Large intestine (tissue), 12 donors: ENCODE measurements at places on chromosomes 7 and 10.

DNA sequence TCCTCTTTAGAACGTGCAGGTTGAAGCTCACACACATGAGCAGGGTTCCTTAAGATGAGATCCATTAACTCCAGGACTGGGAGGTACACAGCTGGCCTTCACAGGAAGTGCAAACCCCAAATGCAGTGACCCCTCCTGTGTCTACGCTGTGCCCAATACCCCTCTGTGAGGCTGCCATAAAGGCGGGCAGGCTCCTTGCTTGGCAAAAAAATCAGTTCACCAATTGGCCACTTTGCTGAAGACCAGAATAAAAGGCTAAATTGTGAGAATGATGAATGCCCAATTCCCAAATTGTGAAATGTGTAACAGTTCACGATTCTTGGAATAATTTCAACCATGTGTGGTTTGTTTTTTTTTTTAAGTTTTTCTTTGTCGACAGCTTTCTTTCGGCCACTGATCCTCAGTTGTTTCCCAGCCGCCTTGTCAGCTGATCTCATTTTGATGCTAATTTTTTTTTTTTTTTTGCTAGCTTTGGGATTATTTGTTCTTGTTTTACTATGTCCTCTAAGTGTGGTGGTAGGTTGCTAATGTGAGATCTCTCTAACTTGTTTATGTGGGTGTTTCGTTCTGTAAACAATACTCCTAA is 101.9 kb upstream of the PRSS58 start:
- H3K4me3 ChIP-seq = no peak overlapping the region
- no peak for DNase-seq

DNA sequence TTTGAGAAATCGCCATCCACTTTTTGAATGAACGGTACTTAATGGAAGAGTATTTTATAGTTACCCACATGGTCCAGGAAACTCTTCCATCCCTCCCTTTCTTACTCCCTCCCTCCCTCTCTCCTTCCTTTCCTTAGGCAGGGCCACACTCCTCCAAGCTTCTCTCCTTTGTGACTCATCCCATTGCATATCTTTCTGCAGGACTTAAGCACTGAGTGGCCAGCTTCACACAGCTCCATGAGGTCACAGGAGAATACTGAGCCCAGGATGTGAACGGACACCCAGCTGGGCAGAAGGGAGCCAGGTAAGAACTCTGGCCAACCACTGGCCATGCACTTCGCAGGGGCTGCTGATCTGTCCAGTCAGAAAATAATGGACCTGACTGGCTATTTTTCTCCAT is 189.7 kb upstream of the ADCY1 start:
- no peaks in the 10 kb centered on the region for H3K27me3 ChIP-seq
- no peak overlapping the region for H3K4me3 ChIP-seq
- no peaks in the 10 kb centered on the region for H3K4me1 ChIP-seq
- H3K36me3 ChIP-seq = no peaks in the 10 kb centered on the region
- DNase-seq = no peak

- no peaks in the 10 kb centered on the region for H3K4me1 ChIP-seq
- DNase-seq = no peak
- H3K36me3 ChIP-seq = no peaks in the 10 kb centered on the region
- no peak overlapping the region for H3K27ac ChIP-seq
- H3K4me3 ChIP-seq = no peak overlapping the region
- H3K27me3 ChIP-seq = peaks cover 3% of the 10 kb centered on the region
These were observed 36.7 kb upstream of the PRPS1L1 start for GRCh38 chr7:18064242-18064838.

DNA sequence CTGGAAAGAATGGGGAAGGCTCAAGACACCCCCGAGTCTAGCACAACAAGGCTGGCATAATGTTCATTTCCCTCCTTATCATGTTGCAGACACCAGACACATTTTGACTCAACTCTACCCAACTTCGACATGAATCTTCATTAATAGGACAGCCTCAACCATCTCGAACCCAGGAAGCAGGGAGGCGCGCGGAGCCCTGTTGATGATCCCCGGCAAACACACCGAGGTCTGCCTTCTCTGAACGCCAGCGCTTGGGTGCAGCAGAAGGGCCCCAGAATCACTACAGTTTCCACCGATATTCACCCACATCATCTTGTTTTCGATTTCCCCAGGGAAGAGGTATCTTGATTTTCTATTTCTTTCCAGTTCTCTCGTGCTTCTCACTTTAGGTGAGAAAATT is 563.6 kb downstream of the TCERG1L start:
- H3K27ac ChIP-seq = no peak overlapping the region
- H3K27me3 ChIP-seq = no peaks in the 10 kb centered on the region
- DNase-seq = no peak
- H3K4me3 ChIP-seq = no peak overlapping the region

DNA sequence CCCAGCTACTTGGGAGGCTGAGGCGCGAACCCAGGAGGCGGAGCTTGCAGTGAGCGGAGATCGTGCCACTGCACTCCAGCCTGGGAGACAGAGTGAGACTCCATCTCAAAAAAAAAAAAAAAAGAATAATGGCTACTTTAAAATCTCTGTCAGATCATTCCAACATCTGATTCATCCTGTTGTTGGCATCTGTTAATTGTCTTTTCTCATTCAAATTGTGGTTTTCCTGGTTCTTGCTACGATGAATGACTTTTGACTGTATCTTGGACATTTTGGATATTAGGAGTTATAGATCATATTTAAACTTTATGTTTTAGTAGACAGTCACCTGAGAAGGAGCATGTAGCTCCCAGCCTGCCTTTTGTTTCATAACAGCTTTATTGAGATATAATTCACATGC is 8.5 kb downstream of the TPST1 start:
- H3K27ac ChIP-seq = no peak overlapping the region
- H3K27me3 ChIP-seq = no peaks in the 10 kb centered on the region
- H3K4me3 ChIP-seq = no peak overlapping the region
- no peaks in the 10 kb centered on the region for H3K36me3 ChIP-seq
- no peak for DNase-seq
- no peaks in the 10 kb centered on the region for H3K4me1 ChIP-seq

DNA sequence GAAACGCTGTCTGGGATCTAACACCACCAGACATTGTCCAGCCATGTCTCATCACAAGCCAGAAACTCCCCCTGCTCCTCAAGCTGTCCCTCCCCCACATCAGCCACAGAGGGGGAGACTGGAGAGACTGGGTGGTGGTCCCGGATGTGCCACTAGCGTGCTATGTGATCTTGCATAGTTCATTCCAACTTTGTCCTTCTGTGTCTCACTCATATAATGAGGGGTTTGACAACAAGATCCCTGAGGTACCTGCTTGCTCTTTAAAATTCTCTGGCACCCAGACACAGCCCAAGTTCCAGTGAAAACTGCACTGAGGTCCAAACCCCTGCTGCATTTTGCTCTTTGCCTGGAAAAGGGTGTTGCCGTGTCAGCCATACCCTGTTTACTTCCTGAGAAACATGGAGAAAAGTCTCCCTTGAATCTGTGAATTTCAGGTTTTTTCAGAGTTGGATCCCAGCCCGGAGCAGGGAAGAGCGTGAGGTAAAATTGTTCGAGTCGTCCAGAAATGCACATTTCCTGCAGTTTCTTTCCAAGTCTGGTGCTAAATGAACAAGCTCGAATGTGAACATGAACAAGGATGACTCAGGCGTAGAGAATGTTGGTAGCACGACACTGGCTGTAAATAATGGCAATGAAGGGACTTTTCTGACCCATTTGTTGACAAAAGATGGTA is 156.6 kb downstream of the CCDC3 start:
- H3K4me3 ChIP-seq = no peak overlapping the region
- peak; percentile 28 for DNase-seq
- H3K4me1 ChIP-seq = peaks cover 2% of the 10 kb centered on the region

GRCh38 chr7:135716677-135717238 is 11.2 kb downstream of the SLC13A4 start:
- no peak overlapping the region for H3K4me3 ChIP-seq
- no peak for DNase-seq

GRCh38 chr7:12638851-12639456 is 48.5 kb upstream of the ARL4A start:
- no peaks in the 10 kb centered on the region for H3K4me1 ChIP-seq
- peaks cover 2% of the 10 kb centered on the region for H3K36me3 ChIP-seq
- H3K4me3 ChIP-seq = no peak overlapping the region
- no peak overlapping the region for H3K27ac ChIP-seq

DNA sequence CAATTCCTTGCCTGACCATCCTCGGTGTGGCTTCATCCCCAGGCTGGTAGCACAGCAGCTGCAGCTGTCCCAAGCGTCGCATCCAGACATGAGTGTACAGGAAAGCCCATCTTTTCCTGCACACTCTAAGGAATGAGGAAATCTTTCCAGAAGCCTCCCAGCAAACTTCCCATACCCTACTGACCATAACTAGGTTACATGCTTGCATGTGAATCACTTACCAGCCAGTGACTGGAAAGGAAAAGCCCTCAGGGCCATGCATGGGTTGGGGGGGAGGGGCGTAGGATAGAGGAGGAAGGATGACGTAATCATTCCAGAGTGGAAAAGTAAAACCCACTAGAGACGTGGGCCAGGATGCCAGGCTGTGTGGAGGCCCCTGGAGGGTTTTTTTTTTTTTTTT is 18.9 kb upstream of the ZNF212 start:
- H3K27ac ChIP-seq = no peak overlapping the region
- H3K36me3 ChIP-seq = peaks cover 68% of the 10 kb centered on the region
- H3K27me3 ChIP-seq = no peaks in the 10 kb centered on the region
- no peak for DNase-seq
- no peak overlapping the region for H3K4me3 ChIP-seq

DNA sequence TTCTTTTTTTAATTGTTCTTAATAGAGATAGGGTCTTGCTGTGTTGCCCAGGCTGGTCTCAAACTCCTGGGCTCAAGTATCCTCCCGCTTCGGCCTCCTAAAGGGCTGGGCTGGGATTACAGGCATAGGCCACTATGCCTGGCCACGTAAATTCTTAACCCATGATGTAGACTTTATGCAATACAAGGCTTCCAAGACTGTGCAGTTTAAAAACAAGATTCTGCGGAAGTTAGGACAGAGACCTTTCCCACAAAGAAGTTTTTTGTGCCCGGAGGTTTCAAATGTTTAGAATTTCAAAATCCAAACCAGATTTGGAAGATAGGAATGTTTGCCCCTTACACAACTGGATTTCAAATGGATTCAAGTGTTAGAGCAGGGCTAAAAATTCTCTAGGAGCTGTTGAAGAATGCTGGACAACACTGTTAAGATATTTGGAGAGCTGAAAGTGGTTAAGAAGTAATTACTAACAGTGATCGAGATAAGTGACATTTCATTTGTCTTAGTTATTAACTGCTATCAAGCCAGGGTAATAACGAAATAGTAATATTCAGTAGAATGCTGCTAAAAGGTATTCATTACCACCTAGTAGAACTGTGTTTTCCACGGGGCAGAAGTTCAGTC is 7.4 kb downstream of the APBB1IP start:
- H3K36me3 ChIP-seq = no peaks in the 10 kb centered on the region
- H3K27me3 ChIP-seq = peaks cover 3% of the 10 kb centered on the region
- H3K4me1 ChIP-seq = no peaks in the 10 kb centered on the region

GRCh38 chr7:110881721-110882120 is 209.2 kb upstream of the LRRN3 start:
- DNase-seq = no peak
- H3K27ac ChIP-seq = no peak overlapping the region
- no peaks in the 10 kb centered on the region for H3K36me3 ChIP-seq
- H3K4me3 ChIP-seq = no peak overlapping the region
- H3K27me3 ChIP-seq = no peaks in the 10 kb centered on the region
- no peaks in the 10 kb centered on the region for H3K4me1 ChIP-seq

GRCh38 chr7:14691597-14692203 is 210.9 kb downstream of the DGKB start:
- no peaks in the 10 kb centered on the region for H3K36me3 ChIP-seq
- no peaks in the 10 kb centered on the region for H3K4me1 ChIP-seq
- H3K4me3 ChIP-seq = no peak overlapping the region
